ENCODE measurements at places on chromosomes 12 and 14. TPM values are rescaled to one million over a fixed set of nuclear protein-coding genes. Genes with fewer than 3 reads are reported as not detected.

GRCh38 chr12:43858096-43858495 lies 22.2 kb downstream of the TMEM117 start:
- DNase-seq, result no peak

GRCh38 chr14:105858676-105859025 lies 332.3 kb downstream of the TMEM121 start:
- DNase-seq, result no peak

GRCh38 chr14:37903343-37904191 lies 304.1 kb upstream of the SSTR1 start:
- DNase-seq, result peak; percentile 51

- peak; percentile 96 for DNase-seq
These were observed 202.6 kb downstream of the TMX1 start for GRCh38 chr14:51442513-51443175.

DNA sequence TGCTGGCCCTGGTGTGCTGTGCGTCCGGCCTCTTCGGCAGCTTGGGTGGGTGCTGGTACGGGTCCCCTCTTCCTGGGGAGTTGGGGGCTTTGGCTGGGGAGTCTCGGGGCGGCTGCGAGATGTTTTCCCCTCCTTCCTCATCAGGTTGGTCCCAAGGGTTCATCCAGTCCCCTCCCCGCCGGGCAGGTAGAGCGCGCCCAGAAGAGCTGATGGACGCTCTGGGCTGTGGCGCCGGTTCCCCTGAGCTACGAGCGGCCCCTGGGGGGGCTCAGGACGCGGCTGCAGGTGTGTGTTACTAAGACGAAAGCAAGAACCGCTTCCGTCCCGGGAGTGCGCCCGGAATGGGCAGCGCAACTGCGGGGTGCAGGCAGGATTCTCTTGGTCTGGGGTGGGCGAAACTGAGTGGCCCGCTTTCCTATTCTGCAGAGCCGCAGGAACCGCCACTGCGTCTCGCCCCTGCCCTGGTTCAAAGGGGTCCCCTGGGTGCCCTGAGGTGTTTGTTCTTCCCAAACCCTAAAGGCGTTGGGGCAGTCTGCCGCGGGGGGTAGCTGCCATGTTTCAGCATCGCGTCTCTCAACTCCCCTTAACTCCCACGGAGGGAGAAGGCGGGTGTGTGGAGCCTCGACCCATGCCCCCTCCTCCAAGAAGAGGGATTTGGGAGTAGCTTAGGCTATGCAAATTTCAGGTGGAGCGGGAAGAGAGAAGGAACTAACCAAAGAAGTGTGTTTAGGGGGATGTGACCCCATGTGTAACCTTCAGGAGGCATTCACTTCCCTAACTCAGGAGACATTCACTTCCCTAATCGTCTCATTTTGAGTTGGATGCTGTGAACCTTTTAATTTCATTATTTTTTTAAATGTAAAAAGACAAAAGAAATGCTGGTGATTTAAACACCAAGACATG lies 1.2 kb downstream of the SLC24A4 start:
- no peak for DNase-seq

DNA sequence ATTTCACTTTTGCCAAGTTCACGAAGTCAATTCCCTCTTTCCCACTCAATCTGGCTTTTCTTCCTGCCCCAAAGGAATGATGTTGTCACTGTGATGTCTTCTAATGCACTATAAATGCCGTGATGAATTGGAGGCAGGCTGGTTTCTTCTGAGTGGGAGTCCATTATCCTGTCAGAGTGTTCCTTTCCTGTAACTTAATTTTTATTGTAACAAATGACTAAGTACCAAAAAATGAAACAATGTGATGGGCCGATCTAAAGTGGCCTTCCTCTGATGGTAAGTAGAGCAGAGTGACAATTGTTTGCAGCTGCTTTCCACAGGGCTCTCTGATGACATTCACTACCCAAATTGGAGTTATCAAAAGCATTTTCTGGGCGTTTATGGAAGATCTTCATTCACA lies 22.2 kb downstream of the TMEM30B start:
- DNase-seq, result peak; percentile 38

GRCh38 chr14:77859934-77860570 lies 60.1 kb downstream of the ADCK1 start:
- DNase-seq, result no peak

DNA sequence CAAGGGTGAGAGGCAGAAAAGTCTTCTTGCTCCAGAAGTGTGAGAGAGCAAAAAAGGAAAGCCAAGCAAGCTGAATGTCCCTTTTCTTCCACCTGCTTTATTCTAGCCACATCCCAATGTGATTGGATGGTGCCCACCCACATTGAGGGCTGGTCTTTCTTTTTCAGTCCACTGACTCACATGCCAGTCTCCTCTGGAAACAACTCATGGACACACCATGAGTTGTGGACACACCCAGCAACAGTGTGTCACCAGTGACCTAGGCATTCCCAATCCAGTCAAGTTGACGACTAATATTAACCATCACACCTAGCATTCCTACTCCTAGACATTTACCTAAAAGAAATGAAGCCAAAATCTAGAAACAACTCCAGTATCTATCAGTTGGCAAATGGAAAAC lies 7.2 kb upstream of the DICER1 start:
- DNase-seq, result no peak

- DNase-seq, result no peak
These were observed 787 bp upstream of the PRMT5 start for GRCh38 chr14:22929961-22930364.

- DNase-seq, result peak; percentile 60
These were observed 63.0 kb upstream of the PTHLH start for GRCh38 chr12:28035500-28035899.

DNA sequence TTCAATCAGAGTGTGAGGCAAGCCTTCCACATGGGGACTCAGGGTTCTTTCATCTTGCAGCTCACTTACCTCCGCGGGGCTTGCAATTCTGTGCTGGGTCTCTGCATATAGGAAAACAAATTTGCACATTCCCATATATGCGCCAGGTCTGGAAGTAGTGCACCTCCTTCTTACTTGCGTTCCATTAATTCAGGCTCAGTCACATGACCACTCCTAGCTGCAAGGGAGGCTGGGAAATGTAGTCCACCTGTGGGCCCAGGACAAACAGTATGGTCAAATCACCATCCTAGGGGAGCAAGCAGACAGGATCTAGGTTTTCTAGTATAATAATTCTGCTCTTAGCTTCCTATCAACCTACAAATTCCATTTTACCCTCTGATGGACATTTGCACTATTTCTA lies 160.4 kb downstream of the AACS start:
- no peak for DNase-seq

- DNase-seq, result no peak
These were observed 3.5 kb upstream of the KSR2 start for GRCh38 chr12:117972301-117972700.

DNA sequence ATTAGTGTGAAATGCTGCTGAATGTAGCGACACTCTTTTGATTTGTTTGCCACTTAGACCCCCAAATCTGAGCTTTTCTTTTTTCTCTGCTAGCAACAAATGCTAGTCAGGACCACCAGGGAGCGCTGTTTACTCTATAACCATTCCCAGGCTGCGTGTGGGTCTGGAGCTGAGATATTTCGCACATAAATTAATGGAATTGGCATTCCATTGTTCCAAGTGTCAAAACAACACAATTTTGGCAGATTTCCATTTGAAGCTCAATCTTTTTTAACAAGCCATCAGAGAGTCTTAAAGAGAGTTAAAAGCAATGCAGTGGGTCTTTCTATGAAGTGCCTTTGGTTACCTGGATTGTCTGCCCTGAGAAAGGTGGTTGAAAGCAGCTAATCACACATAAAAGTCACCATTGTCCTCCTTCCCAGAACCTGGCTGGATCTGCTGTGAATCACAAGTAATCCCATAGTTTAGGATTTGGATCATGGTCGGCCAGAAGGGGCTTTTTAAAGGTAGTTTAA lies 7.4 kb upstream of the TMEM132C start:
- DNase-seq, result peak; percentile 41

GRCh38 chr14:100096656-100097055 lies 31.4 kb downstream of the EVL start:
- no peak for DNase-seq

- no peak for DNase-seq
These were observed 82.1 kb downstream of the PLXNC1 start for GRCh38 chr12:94230357-94230905.

DNA sequence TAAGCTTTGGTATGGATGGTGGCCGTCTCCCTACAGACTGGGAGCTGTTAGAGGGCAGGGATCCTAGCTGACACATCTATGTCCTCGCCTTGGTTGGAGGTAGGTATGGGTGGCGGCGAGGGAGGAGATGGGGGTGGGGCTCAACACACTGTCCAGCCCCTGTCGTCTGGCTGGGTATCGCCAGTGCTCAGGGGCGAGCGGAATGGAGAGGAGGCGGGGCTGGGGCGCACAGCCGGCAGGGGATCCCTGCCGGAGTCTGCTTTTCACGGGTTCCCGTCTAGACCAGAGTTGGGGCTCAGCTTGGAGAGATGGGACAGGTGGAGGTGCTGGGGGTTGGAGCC lies 16.1 kb downstream of the TAMALIN start:
- DNase-seq, result peak; percentile 43

GRCh38 chr12:34292736-34293625 lies 270.7 kb downstream of the ALG10 start:
- DNase-seq, result peak; percentile 76

- DNase-seq, result peak; percentile 4
These were observed 523.4 kb downstream of the FSCB start for GRCh38 chr14:43983721-43984120.

DNA sequence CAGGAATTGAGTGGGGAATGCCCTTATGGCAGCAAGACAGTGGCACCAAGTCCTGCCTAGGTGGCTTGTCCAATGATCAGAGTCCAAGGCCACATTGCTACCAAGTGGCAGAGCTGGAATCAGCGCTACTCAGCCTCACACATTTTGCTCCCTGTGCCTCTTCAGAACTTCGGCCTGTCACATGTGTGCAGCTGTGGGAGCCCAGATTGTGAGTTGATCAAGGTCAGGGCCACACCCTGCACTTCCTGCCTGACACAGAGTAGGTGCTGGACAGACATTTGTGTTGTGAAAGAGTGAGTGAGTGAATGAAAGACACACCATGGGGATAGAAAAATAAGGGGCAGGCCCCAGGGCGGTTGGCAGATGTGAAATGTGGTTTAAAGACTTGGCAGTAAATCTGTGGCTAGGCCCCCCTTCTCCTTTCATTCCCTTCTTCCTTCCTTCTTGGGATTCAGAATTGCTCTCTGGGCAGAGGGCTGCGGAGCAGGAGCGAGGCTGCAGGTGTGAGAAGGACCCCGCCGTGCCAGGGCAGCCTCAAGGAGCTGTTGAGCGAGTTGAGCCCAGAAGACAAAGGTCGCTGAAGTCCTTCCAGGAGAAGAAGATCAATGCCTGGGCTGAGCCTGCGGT lies 83.5 kb downstream of the SLC25A47 start:
- peak; percentile 74 for DNase-seq

- no peak for DNase-seq
These were observed 110.7 kb downstream of the NCOR2 start for GRCh38 chr12:124456652-124457152.

GRCh38 chr12:62763312-62763711 lies 171.6 kb downstream of the PPM1H start:
- DNase-seq, result no peak

DNA sequence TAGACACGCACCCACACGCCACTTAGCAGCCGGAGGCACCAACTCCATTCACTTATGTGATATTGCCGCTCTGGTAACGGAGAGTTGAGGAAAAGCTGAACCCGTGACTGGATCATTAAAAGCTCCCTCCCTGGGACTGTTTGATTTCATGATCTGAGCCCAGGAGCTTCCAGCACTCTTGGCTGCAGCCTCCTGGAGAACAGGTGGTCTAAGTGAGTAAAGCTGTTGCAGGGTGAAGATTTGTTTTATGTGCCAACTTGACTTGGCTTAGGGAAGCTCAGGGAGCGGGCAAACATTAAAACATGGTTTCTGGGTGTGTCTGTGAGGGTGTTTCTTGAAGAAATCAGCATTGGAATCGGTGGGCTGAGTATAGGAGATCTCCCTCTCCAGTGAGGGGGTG lies 16.9 kb upstream of the TMEM132C start:
- no peak for DNase-seq

- no peak for DNase-seq
These were observed 74.6 kb downstream of the ERC1 start for GRCh38 chr12:1065629-1066028.

GRCh38 chr12:70692681-70693288 lies 55.6 kb upstream of the PTPRB start:
- DNase-seq, result peak; percentile 25

GRCh38 chr12:1947081-1947480 lies 28.6 kb upstream of the CACNA2D4 start:
- no peak for DNase-seq

- DNase-seq, result no peak
These were observed 29.5 kb upstream of the MSRB3 start for GRCh38 chr12:65248656-65249633.

DNA sequence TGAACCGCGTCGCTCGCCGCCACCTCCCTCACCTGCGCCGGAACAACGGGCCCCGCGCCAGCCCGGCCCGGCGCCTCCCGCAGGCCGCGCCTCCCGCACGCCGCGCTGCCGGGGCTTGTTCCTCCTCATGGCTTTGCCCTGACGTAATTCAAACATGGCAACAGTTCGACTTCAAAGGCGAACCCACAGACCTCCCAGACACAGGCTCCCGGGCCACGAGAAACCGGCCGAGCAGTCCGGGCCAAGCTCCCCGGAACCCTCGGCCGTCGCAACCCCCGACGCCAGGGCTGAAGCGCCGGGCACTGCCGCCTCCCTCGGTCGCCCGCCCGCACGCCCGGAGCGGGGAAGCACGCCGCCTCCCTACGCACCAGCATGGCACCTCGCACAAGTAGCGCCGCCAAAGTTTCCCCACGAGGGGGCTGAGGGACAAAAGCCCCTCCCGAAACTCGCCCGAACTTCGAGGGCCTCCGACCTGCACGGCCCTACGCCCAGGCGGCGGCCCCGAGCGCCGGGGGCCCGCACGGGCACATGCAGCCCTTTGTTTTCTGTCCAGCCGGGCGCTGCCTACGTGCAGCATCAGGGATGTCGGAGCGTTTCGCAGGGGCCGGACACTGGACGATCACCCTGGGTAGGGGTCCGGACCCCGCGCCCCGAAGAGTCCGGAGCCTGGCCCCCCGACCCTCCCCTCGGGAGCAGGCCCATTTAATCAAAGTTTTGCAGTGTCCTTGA lies 1.7 kb downstream of the SINHCAF start:
- DNase-seq, result peak; percentile 87

COX8C gene
- total RNA-seq, result not detected

RFX4 gene
- not detected for total RNA-seq

ZNF891 gene
- 0.51 TPM for total RNA-seq

CCDC196 gene
- not detected for total RNA-seq

SIX6 gene
- 0.12 TPM for total RNA-seq

GUCY2C gene
- not detected for total RNA-seq

HOXC12 gene
- 6.0 TPM for total RNA-seq

CFAP54 gene
- 0.51 TPM for total RNA-seq

TMTC1 gene
- total RNA-seq, result 6.7 TPM

DLGAP5 gene
- 171 TPM for total RNA-seq

CATSPERB gene
- total RNA-seq, result not detected

GDF11 gene
- 1.5 TPM for total RNA-seq

SMIM41 gene
- total RNA-seq, result not detected

Data from Daoy (cell line).